ENCODE measurements at places on chromosomes 4 and X. TPM values are rescaled to one million over a fixed set of nuclear protein-coding genes. Genes with fewer than 3 reads are reported as not detected.

DNA sequence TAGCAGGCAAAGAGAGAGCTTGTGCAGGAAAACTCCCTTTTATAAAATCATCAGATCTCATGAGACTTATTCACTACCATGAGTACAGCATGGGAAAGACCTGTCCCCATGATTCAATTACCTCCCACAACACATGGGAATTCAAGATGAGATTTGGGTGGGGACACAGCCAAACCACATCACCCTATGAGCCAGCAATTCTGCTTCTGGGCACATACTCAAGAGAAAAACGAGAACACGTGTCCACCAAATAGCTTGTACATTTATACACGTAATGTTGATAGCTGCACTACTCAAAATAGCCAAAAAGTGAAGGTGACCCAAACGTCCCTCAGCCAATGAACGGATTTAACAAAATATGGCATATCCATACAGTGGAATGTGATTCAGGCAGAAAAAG lies 94.5 kb upstream of the DHRSX start:
- no peak for DNase-seq

GRCh38 chr4:39068907-39069306 lies 6.9 kb downstream of the KLHL5 start:
- no peak for DNase-seq

Gene CFAP99
- total RNA-seq = under 0.01 TPM

GRCh38 chr4:159199826-159200225 lies 96.9 kb downstream of the RAPGEF2 start:
- no peak for DNase-seq

GRCh38 chrX:30343206-30343605 lies 34.0 kb upstream of the NR0B1 start:
- no peak for DNase-seq

GRCh38 chr4:125115941-125116340 lies 198.8 kb upstream of the FAT4 start:
- no peak for DNase-seq

- DNase-seq = no peak
Observed at GRCh38 chr4:10289538-10289906, 167.7 kb downstream of the ZNF518B start.

DNA sequence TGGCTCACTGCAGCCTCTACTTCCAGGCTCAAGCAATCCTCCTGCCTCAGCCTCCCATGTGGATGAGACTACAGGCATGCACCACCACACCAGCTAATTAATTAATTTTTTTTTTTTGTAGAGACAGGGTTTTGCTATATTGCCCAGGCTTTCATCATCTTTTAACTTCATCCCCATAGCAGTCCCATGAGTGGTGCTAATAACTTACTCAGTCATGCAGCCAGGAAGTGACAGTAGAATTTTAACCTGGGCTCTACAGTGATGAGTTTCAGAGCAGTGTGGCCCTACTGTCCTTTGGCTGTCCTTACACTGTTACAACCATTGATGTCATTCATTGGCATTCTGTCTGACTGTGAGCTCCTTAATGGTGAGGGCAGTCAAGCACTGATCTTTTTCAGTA lies 3.9 kb upstream of the OCIAD2 start:
- no peak for DNase-seq

Gene FMR1
- total RNA-seq = 35.8 TPM

Gene PARM1
- total RNA-seq = under 0.01 TPM

Gene ARMCX2
- total RNA-seq = 89.6 TPM

DNA sequence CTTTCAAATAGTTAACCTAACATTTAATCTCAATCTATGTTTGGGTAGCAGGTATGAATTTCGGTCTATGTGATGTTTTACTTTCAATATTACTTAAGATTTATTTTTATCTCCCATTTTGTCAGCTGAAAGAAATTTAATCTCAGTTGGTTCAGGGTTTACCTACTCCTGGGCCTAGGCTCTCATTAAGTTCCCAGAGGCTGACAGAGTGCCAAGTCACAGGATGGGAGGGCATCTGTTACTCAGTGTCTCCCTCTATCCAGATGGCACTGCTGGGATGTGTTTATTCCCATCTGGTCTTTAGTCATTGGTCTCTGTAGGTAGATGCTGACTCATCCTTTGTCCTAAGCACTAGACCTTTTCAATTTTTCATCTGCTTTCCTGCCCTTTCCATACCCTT lies 129.4 kb upstream of the ARSJ start:
- DNase-seq = peak; percentile 3

DNA sequence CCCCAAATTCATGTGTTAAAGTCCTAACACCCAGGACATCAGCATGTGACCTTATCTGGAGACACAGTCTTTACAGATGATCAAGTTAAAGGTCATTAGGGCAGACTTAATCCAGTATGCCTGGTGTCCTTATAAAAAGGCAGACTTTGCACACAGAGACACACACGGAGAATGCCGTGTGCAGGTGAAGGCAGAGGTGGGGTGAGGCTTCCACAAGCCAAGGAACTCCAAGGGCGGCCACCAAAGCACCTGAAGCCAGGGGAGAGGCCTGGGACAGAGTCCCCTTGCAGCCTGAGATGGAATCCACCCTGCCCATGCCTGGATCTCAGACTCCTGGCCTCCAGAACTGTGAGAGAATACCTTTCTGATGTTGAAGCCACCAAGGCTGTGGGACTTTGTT lies 26.1 kb upstream of the SORCS2 start:
- DNase-seq = peak; percentile 31

GRCh38 chr4:19659101-19659500 lies 592.6 kb upstream of the SLIT2 start:
- no peak for DNase-seq

Gene OPRPN
- total RNA-seq = not detected

DNA sequence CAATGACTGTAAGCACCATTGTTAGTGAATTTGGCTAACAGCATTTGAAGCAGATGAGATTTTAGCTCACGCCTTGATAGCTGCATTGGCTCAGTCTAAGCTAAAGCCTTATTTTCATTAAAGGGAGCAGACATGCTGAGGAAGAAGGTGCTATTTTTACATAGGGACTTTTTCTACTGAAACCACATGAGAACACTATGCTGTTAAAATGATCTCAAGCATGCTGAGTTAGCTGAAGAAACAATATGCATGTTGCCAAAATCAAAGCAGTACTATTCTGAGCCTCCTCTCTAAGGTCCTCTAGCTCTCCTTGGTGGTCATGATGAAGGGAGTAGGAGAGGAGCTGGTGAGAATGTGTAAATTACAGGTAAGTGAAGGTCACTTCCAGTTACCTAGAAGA lies 134.4 kb upstream of the JADE1 start:
- DNase-seq = peak; percentile 71

Gene RNF175
- total RNA-seq = under 0.01 TPM

DNA sequence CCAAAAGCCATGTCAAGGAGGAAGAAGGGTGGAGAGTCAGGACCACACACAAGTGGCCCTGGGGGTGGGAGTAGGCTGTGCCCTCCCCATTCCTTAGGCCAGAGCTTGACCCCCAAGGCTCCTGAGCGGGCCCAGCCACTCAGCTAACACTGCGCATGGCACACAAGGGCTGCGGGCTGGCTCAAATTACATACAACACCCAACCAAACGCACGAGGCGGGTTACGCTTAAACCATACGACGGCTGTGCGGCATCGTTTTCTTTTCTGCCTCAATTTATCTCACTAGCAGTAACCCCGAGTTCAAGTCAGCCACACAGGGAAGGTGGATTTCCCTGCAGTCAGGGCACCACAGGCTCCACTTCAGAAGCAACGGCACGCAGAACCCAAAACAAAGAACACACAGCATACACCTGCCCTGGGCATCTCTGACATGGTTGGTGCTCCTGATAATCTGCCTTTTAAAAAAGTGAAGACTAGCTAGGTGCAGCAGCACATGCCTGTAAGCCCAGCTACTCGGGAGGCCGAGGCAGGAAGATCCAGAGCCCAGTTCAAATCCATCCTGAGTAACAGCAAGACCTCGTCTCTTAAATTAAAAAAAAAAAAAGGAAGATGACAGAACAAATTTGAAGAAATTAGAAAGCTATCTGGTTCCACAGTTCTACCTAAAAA lies 2.9 kb downstream of the GAK start:
- peak; percentile 25 for DNase-seq

GRCh38 chr4:108612365-108612764 lies 8.0 kb upstream of the RPL34 start:
- DNase-seq = no peak

Gene SEC31A
- total RNA-seq = 487 TPM

DNA sequence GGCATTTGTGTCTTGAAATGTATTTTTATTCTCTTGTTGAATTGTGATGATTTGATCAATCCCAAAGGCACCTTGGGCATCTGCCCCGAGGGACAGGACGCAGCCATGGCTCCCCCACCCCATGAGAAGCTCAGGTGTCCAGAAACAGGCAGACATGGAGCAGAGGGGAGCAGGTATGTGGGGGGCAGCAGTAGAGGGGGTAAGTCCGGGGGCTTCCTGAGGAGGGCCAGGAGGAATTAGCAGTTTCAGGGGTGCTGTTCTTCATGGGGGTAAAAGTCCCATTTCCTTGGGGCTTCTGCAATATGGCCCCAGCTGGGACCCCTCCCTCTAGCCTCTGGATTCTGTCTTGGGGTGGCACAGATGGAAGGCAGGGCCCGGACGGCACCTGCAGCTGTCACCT lies 67.0 kb upstream of the HMX1 start:
- peak; percentile 5 for DNase-seq

DNA sequence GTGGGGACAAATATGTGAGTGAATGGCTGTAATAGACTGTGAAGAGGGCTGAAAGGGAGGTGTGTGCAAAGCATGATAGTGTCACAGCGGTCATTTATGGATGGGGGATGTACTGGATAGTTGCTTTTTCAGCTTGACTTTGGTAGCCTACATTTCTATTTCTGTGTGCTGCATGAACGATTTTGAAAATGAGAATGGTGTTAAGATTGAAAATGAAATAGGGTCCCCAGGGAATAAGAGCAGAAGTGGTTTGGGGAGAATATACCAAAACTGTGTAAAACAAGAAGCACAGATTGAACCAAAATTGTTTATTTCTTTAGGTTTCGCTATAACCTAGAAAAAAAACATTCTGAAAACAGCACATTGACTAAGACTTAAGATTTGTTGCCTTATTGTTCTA lies 58.8 kb upstream of the CLNK start:
- DNase-seq = no peak

Gene TAF7L
- 0.36 TPM for total RNA-seq

Gene PNMA5
- total RNA-seq = not detected

DNA sequence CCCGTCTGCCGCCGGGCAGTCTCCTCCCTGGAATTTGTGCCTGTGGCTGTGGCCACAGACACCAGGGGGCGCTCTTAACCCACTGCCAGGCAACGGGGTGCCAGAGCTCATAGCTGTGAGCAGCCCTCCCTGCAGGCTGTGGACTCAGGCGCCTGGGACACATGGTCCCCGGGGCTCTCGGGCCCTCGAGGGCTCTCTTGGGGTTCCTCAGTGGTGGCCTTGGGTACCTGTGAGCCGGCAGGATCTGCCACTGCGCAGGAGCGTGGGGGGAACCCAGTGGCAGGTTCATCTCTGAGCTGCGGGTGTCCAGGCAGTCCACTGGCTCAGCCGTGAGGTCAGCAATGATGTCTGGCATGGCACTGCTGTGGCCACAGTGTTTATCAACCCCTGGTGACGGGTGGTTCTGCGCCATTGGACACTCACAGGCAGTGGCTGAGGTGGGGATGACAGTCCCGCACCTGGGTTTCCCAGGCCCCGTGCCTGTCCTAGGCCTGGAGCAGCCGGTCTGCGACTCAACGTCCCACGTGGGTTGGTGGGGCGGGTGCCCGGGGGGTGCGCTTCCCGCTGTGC lies 37.2 kb downstream of the PCGF3 start:
- peak; percentile 99 for DNase-seq

DNA sequence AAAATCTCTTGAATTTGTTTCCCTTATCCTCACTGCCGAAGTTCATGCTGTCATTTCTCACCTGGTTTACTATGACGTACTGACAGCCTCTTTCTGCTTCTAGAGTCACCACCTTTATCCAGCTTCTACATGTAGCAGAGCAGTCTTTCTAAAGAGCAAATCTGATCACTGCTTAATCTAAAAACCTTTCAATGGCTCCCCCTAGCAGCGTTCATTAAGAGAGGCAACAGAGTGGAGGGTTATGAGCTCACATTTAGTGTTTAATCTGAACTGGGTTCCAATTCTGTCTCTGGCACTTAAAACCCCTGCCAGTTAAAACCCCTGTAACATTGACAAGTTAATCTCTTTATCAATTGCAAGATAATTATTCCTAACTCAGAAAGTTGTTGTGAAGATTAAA lies 4.4 kb downstream of the RBPJ start:
- DNase-seq = peak; percentile 55

- no peak for DNase-seq
Observed at GRCh38 chrX:51316271-51316670, 16.4 kb upstream of the NUDT10 start.

DNA sequence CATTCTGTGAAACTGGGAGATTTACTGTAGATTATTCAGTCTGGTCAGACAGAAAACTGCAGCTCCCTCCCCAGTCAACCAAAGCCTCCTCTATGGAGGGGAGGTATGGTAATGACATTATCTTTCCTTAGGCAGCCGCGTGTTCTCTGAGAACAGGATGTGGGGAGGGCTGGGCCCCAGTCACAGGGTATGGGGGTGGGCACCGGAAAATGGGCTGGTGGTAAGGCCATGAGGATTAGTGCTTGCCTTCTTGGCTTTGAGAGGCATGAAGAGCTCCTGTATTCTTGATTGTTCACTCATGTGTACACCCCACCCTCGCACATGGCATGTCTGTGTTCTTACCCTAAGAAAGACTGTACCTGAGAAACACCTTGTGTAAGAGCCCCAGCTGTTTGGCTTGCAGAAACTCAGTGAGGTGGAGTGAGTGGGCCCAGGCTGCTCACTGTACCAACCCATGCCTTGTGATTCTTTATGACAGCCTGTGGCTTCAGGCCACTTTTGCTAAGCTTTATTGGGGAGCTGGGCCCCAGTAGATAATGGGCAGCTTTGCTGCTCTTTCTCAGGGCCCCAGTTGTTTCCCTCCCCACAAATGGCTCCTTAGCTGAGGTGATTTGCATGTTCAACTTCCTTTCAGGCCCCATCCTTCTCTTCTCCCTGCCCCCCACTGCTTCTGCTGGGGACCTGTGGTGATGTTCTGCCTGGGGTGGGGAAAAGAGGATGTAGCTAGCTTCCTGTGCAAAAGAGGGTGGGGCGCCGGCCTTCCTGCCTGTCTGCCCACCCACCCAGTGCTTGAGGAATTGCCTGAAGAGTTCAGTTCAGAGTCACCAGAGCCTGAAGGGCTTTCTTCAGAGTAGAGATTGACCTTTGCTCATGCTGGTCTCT lies 30.7 kb downstream of the MSN start:
- no peak for DNase-seq

DNA sequence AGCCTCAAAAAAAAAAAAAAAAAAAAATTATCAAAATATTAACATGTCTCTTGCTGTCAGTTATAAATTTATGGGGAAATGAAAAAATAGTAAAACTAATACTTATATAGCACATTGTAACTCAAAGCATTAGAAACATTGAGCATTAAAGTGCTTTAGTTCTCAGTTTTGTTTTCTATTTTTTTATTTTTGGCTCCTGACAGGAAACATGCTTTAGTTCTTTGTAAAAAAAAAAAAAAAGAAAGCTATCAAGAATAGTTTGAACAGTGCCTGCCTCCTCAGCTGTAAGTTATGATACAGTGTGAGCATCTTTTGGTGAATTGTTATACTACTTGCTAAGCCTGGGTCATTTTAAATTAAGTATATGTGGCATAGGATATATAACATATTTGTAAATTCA lies 5.1 kb upstream of the CENPC start:
- no peak for DNase-seq

Gene TGIF2LX
- total RNA-seq = not detected

Gene BCORL1
- total RNA-seq = 1.4 TPM

GRCh38 chrX:53056292-53056691 lies 7.7 kb downstream of the GPR173 start:
- DNase-seq = no peak

Gene TMPRSS11F
- total RNA-seq = not detected

GRCh38 chr4:146545102-146545501 lies 23.4 kb upstream of the SLC10A7 start:
- no peak for DNase-seq

Gene MAGEA2B
- not detected for total RNA-seq

Gene SYNPO2
- total RNA-seq = 20.9 TPM

All from osteoblast (primary cell).